ENCODE measurements at places on chromosomes 3 and 15. TPM values are rescaled to one million over a fixed set of nuclear protein-coding genes. Genes with fewer than 3 reads are reported as not detected.

DNA sequence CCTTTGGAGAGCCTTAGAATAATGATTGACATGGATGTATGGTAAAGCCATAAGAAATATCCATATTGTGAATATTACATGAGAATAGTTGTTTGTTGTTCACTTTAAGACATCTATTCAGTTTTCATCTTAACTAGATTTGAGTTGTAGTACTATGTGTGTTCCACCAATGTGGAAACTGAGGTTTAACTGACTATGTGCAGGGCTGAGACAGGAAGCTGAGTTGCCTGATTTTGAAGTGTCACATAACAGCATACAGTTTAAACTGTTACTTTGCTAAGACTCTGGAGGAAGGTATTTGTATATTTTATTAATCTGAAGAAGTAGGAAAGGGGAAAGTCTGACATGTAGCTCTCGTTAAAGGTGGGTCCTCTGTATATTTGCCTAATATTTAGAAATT, 2.1 kb downstream of the ECT2 start:
- no peak for DNase-seq

Gene SERINC4
- total RNA-seq = 0.38 TPM

DNA sequence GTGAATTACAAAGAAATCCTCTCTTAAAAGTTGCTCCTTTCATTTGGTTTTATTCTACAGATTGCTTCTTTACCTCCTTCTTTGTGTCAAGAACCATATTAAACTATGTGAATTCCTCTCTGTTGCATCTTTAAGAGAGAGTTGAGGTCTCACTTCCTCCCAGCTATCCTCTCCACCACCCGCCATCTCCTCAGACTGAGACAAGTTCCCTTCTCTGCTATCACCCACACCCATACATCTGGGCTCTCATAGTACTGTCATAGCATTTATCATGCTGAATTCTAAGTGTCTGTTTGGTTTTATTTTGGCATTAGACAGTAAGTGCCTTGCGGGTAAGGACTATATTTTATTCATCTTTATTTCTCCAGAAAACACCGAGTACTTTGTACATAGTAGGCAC, 54.2 kb downstream of the B3GALNT1 start:
- DNase-seq = no peak

DNA sequence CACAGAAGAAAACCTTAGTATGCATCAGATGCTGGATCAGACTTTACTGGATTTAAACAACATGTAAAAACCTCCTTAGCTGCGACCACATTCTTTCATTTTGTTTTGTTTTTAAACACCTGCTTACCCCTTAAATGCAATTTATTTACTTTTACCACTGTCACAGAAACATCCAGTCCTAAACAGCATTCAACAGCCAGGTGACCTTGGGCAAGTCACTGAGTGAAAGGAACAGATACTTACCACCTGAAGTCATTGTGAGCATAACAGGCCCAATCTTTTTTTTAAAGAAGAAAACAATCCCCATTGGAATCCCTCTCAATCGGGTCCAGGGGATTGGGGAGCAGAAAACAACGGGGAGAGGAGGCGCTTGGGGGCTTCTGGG, 390 bp downstream of the STARD5 start:
- DNase-seq = no peak
